ENCODE measurements at places on chromosomes 2 and 18. TPM values are rescaled to one million over a fixed set of nuclear protein-coding genes. Genes with fewer than 3 reads are reported as not detected.

CIAO1 gene
- total RNA-seq, result 91.1 TPM

EFHD1 gene
- 4.1 TPM for total RNA-seq

SERPINB4 gene
- total RNA-seq, result not detected

ELOA2 gene
- not detected for total RNA-seq

TMEM200C gene
- total RNA-seq, result 26.1 TPM

CABLES1 gene
- total RNA-seq, result 2.3 TPM

AGFG1 gene
- 68.9 TPM for total RNA-seq

UGT1A5 gene
- total RNA-seq, result not detected

COMMD1 gene
- total RNA-seq, result 30.5 TPM

PRSS56 gene
- total RNA-seq, result 52.4 TPM

G6PC2 gene
- not detected for total RNA-seq

CCDC102B gene
- total RNA-seq, result 6.5 TPM

KCNF1 gene
- total RNA-seq, result 1.1 TPM

IL1RN gene
- not detected for total RNA-seq

DSC1 gene
- total RNA-seq, result not detected

Data from neural crest cell (in vitro differentiated cells).